ENCODE measurements at places on chromosomes 2 and 18.

DNA sequence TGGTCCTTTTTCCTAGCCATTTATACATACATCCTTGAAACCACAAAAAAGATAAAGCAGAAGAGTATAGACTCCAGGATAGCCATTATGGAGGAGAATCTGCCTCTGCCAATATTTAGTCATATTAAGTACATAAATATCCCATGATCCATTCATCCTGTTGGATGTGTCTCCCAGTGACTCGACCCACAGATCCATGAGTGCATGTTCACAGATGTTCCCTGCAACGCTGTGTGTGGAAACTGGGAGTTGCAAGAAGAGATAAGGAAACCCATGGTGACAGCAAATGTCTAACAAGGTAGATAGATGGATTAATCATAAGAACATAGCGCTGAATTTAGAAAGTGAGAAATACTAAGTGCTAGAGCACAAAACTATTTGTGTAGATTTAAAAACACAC is 34.5 kb downstream of the STK39 start:
- DNase-seq: no peak

GRCh38 chr18:50614838-50615237 is 55.0 kb downstream of the MAPK4 start:
- DNase-seq: peak; percentile 60

DNA sequence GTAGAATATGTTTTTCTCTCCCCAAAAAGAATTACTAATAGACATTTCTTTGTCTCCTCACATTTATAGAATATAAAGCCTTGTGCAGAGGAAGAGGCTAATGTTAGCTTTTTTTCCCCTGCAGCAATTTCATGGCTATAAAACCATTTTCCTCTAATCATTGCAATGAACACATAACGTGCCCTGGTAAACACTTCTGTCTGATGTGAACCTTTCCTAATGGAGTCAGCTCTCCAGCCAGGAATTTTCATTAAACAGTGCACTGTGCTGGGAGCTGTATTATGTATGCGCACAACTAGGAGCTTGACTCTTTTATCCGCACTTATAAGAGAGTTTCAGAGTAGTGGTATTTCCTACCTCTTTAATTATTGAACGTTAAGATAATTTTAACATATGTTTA is 63.9 kb upstream of the SPATS2L start:
- no peak for DNase-seq

GRCh38 chr2:227207573-227207972 is 43.1 kb downstream of the COL4A3 start:
- DNase-seq: no peak

DNA sequence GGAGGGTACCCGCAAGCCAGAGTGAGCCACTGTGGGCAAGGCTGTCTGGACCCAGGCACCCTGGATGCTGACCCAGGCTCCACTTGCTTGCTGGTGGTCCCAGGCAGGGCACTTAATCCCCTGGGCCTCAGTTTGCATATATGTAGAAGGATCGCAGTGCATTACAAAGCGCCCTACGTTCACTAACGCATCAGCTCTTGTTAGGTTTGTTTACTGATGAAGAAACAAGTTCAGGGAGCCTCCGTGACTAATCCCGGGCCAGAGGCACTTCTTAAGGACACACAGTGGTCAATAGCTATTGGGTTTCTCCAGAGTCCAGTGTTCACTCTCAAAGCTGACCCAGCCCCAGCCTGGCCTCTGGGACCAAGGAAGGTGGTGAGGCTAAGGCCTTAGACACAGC is 70.2 kb downstream of the LBH start:
- DNase-seq: no peak

DNA sequence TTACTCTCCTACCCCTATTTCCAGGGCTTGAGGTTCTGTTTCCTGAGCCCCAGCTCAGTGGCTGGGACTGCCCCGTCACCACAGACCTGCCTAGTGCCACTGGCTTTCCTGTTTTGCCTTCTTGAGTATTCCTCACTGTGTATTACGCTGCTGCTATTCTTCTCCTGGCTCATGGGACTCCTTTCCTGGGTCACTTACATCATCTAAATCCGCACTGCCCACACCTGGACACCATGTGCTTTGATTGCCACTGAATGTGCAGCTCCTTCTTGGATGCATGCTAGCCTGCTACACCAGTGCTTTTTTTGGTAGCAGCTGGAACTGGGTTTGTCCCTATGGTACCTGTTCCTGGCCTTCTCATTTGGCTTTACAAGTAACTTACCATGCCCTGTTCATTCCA is 96.6 kb upstream of the PTPRM start:
- no peak for DNase-seq

DNA sequence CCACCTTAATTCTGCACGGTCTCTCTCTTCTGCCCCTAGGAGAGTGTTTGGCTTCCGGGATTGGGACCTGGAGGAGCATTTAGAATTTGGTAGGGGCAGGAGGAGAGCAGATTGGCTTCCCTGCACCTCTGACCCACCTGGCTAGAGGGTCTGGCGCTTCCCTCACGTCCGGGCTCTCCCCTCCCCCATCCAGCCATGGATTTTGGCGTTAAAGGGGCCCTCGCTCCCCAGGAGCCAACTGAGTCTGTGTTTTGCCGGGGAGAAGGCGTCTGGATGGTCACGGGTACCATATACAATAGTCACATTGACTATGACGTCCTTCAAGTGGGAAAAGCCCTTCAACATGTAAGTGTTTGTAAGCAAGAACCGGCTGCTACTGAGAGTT is 6.6 kb downstream of the HOXD3 start:
- no peak for DNase-seq

- DNase-seq: no peak
Observed at GRCh38 chr2:133314795-133315194, 253.5 kb downstream of the NCKAP5 start.

DNA sequence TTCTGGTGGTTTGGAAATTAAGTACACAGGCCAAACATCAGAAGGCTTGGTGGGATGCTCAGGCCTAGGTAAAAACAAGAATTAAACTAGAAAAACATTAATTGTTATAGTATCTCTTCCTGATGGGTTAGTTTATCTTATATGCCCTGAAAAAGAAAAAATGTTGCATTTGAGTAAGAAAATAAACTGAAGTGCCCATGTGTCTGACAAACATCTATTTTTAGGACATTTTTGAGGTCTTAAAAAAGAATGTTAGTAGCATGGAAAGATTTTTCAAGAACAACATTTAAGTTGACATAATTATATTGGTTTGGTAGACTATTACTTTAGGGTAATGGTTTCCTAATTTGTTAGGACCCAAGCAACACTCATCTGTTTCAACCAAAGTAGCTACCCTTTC is 140.1 kb upstream of the RND3 start:
- no peak for DNase-seq

DNA sequence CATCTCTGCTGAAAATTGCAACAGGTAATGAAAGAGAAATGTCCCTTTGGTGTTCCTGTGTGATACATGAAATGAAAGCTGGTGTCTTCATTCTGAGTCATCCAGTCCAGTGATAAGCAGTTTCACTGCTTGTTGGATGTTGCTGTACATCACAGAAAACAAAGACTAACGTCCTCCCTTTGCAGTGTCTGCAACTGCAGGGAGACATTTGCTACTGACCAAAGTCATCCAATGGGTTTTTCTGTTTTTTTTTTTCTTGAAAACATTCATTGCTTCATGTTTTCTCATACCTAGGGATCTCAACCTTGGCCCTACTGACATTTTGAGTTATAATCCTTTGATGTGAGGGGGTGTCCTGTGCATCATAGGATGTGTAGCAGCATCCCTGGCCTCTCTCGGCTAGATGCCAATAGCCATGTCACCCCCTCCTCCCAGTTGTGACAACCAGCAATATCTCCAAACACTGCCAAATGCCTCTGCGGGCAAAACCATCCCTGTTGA is 63.6 kb upstream of the FZD5 start:
- peak; percentile 26 for DNase-seq

- no peak for DNase-seq
Observed at GRCh38 chr2:223513771-223514455, 88.2 kb downstream of the SCG2 start.

- DNase-seq: no peak
Observed at GRCh38 chr2:232323328-232323650, 55.3 kb upstream of the ALPP start.

DNA sequence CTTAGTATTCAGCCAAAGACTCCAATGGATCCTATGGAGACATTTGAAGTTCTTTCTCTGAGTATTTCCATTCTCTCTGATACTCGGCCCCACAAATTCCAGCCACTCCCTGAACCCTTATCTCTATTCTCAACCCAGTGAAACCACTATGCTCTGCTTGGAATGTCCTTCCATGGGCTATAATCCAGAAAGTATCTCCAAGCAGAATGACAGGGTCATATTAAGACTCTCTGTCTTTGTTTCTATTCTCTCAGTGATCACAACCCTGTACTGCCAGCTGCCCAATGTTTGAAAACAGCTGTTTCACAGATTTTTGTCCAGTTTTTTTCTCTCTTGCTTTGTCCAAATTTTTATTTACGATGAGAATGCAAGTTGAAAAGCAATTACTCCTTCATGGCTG is 21.9 kb downstream of the CHMP3 start:
- DNase-seq: no peak

DNA sequence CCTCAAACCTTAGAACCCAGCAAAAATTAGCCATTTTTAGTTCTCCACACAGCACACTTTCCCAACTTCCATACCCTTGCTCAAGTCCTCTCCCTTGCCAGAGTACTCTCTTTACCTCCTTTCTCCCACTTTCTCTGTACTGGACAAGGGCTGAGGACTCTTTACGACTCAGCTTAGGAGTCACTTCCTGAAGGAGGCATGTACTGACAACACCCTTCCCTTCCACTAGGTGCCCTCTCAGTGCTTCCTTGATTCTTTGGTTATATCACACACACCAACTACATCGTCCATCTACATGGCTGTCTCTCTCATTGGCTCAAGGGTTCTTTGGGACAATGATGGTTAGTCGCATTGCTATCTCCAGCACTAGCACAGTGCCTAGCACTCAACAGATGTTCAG is 5.2 kb upstream of the C18orf63 start:
- peak; percentile 68 for DNase-seq

- DNase-seq: no peak
Observed at GRCh38 chr2:54503192-54503591, 47.1 kb downstream of the SPTBN1 start.

DNA sequence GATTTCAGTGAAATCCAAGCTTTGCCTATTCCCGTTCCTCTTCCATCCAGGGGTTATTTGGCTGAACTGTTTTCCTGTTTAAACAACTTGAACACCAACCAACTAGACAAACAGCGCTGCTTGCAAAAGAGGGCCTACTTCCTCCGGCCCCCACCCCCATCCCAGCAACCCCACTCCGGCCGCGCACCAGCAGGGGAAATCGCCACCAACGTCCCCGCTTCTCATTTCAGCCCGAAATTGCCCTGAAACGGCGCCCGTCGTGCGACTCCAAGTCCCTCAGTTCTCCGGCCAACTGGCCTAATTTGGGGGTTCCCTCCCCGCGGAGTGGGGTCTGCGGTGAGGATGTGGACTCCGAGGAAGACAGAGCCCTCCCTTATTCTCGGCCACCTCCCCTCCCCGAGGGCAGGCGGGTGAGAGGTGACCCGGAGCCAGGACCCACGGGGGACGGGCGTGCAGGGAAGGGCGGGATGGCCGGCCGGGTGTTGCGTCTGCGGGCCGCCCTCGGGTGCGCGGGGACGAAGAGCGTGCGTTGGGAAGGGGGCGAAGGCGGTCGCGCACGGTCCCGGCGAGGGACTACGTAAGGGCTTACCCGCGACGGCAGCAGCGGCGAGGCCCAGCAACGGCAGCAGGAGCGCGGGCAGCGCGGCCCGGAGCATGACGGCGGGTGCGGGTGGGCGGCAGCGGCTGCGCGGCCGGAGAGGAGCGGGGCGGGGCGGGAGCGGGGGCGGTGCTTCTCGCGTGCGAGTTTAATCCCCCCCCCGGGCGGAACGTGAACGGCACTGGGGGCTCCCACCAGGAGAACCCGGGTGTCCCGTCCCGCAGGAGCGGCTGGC is at the start of gene CD302:
Gene CD302, minus strand, starts transcription at position 666 of the 833 bp plus-strand sequence. Its CDS starts 10 bp downstream, at position 656.
- DNase-seq: no peak

DNA sequence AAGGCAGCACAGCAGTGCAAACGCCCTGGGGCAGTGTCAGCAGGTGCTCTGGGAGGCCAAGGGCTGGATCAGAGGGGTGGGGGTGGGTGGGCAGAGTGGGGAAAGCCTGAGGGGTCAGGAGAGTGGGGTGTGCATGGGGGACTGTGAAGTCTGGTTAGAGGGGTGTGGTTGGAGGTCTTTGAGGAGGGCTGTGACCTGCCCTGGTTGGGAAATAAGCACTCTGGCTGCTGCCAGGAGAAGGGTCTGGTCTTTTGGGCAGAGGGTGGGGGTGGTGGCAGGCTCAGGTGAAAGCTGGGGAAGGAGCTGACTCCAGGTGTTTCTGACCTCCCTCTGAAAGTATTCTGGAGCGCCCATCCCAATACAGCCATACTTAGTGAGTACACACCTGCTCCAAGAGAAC is 4.2 kb downstream of the ALPI start:
- DNase-seq: no peak

- DNase-seq: no peak
Observed at GRCh38 chr2:181077128-181077709, 96.8 kb downstream of the UBE2E3 start.

GRCh38 chr18:55048892-55049291 is 89.6 kb upstream of the CCDC68 start:
- DNase-seq: no peak

GRCh38 chr2:26897807-26898479 is 50.0 kb downstream of the DPYSL5 start:
- DNase-seq: no peak

DNA sequence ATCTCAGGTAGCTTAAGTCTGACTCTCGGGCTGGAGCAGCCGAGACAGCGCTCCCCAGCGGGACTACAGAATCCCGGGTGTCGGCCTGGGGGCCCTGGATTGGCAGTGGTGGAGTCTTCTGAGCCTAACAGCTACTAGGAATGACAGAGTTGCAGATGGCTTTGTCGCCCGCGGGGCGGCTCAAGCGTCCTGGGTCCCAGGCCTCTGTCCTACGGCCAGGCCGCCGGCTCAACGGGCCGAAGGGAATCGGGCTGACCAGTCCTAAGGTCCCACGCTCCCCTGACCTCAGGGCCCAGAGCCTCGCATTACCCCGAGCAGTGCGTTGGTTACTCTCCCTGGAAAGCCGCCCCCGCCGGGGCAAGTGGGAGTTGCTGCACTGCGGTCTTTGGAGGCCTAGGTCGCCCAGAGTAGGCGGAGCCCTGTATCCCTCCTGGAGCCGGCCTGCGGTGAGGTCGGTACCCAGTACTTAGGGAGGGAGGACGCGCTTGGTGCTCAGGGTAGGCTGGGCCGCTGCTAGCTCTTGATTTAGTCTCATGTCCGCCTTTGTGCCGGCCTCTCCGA is 8.8 kb downstream of the SIX2 start:
- no peak for DNase-seq

- DNase-seq: no peak
Observed at GRCh38 chr2:181887045-181887444, 4.5 kb upstream of the ITPRID2 start.

GRCh38 chr2:45469314-45470099 is 141.6 kb downstream of the SRBD1 start:
- no peak for DNase-seq

All from foreskin keratinocyte (primary cell).